Heart left ventricle (tissue), 16 donors: ENCODE measurements at places on chromosomes 1 and 21. TPM values are rescaled to one million over a fixed set of nuclear protein-coding genes. Genes with fewer than 3 reads are reported as not detected.

- no peak for DNase-seq
Measured at GRCh38 chr21:38467374-38467773, 30.9 kb downstream of the ERG start.

GRCh38 chr21:33171616-33172169, 58.0 kb upstream of the IFNAR2 start:
- no peak for DNase-seq

ATP8B2 gene
- polyA plus RNA-seq = 7.2 TPM

SLC30A2 gene
- 3.7 TPM for polyA plus RNA-seq

OR6N1 gene
- not detected for polyA plus RNA-seq

LCK gene
- polyA plus RNA-seq = 0.34 TPM

F13B gene
- polyA plus RNA-seq = not detected

CCDC30 gene
- polyA plus RNA-seq = 0.80 TPM

- DNase-seq = no peak
Measured at GRCh38 chr1:47678464-47678980, 240.7 kb downstream of the FOXD2 start.

CCDC24 gene
- 1.2 TPM for polyA plus RNA-seq

DPH2 gene
- polyA plus RNA-seq = 65.6 TPM

- no peak for DNase-seq
Measured at GRCh38 chr1:95073446-95073845, 695 bp upstream of the ALG14 start.
